HL-60 (cell line): ENCODE measurements at places on chromosomes 1 and 21.

GRCh38 chr1:5312293-5312674, 657.9 kb downstream of the AJAP1 start:
- DNase-seq = no peak

- no peak for DNase-seq
Observed at GRCh38 chr1:42817976-42818375, 779 bp upstream of the SVBP start.

- DNase-seq = no peak
Observed at GRCh38 chr21:41411449-41412089, 14.5 kb upstream of the MX1 start.

- DNase-seq = no peak
Observed at GRCh38 chr1:246292571-246292970, 214.5 kb downstream of the SMYD3 start.

GRCh38 chr1:12528021-12528852, 89.8 kb downstream of the DHRS3 start:
- no peak for DNase-seq

- DNase-seq = no peak
Observed at GRCh38 chr1:177880339-177880891, 89.4 kb downstream of the SEC16B start.

GRCh38 chr1:98296681-98297080, 364.8 kb upstream of the SNX7 start:
- DNase-seq = no peak

- no peak for DNase-seq
Observed at GRCh38 chr21:32186804-32187203, 92.0 kb downstream of the MIS18A start.

DNA sequence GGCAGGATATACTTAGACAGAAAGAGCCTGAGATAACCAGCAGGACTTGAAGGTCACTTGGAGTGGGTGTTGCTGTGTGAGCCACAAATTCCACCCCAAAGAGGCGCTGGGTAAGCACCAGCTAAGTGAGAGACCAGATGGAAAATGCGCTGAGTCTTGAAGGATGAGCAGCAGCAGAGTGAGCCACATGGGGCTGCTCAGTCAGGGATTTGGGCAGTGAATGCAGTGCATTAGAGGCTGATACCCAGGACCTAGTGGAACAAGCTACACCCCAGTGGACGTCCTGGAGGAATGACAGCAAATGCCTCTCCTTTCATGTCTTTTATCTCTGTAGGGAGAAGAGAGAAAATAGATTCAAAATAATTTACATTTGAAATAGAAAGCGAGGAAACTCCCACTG, 11.3 kb downstream of the GRIK1 start:
- no peak for DNase-seq
